Stimulated activated CD4-positive, alpha-beta T cell treated with anti-CD3 and anti-CD28 coated beads, TNF-alpha, amount 100 ng/mL, for 24 hours (primary cell): ENCODE measurements at places on chromosomes 4 and X.

DNA sequence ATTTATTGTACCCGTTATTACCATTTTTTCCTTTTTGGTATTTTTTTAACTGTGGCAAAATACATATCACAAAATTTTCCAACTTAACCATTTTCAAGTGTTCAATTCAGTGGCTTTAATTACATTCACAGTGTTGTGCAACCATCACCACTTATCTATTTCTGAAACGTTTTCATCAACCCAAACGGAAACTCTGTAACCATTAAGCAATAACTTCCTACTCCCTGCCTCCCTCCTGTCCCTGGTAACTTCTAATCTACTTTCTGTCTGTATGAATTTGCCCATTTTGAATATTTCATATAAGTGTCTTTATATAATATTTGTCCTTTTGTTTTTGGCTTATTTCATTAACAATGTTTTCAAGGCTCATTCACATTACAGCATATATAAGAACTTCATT lies 57.4 kb upstream of the MSN start:
- no peak for DNase-seq

DNA sequence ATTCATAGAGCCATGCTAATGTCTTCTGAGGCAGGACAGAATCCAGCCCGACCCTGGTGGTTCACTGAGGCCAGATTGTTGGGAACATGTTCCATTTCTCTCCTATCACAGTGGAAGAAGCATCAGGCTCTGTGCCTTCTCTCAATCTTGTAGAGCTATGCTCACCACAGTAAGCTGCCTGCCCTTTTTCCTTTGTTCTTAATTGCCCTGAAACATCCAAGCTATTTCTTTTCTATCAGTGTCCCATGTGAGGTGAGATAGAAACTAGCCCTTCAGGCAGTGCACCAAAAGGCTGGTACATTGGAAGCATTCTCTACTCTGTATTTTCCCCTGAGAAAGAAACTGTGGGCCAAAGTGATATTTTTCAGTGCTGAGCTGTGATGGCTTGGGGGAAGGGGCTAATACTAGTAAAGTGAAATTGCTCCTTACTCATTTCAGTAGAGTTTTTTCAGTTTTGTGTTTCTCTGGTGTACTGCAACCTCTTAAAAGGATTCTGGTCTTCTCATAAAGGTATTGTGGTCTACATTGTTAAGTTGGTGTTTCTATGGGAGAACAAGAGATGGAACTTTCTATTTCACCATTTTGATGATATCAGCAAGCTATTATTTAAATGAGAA lies 611.2 kb downstream of the RPA4 start:
- no peak for DNase-seq

GRCh38 chr4:81412946-81413495 lies 58.7 kb downstream of the RASGEF1B start:
- DNase-seq, result no peak

DNA sequence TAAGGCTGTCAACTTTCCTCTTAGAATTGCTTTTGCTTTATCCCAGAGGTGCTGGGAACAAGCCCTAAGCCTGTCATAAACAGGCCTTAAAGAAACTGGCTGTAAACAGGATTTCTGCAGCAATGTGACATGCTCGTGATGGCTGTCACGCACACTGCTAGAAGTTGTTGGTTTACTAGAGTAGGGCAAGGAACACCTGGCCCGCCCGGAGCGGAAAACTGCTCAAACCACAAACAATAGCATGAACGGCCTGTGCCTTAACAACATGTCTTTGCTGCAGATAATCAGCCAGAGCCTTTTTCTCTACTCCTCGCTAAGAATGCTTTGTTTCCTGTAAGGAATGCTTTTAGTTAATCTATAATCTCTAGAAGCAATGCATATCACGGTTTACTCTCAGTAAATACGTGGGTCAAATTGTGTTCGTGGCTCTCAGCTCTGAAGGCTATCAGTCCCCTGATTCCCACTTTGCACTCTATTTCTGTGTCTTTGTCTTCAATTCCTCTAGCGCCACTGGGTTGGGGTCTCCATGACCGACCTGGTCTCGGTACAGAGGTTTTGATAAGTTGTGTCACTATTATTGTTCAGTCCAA lies 318.3 kb downstream of the GLUD2 start:
- DNase-seq, result no peak

- no peak for DNase-seq
Observed at GRCh38 chrX:12690646-12691045, 100.6 kb upstream of the PRPS2 start.

DNA sequence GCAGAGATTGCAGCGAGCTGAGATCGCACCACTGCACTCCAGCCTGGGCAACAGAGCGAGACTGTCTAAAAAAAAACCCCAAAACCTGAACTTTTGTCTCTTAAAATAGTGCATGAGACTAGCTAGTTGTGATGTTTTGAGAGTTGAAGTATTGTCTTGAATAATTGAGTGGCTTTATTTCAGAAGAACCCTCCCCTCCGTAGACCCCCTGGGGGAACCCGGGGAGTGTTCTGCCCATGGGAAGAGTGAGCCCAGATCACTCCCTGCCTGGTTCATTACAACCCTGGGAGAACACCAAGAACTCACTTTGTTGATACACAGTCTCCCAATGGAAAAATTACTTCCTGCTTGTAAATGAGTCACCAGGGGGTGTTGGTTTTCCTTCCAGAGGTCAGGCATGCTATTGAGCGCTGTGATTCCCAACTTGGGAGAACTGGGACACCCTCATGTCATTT lies 65.3 kb upstream of the SHISA3 start:
- no peak for DNase-seq

DNA sequence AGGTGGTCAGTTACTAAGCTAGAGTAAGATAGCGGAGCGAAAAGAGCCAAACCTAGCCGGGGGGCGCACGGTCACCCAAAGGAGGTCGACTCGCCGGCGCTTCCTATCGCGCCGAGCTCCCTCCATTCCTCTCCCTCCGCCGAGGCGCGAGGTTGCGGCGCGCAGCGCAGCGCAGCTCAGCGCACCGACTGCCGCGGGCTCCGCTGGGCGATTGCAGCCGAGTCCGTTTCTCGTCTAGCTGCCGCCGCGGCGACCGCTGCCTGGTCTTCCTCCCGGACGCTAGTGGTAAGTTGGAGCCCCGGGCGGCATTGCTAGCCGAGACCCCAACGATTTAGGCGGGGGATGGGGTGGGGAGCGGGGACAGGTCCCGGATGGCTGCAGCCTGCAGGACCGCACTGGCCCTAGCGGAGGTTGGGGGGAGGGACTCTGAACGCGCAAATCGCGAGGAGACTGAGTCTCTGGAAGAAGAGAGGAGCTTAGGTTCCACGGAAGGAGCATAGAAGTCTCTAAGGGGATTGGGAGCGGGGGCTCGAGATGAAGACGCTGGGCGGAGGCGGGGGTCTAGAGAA lies 573 bp downstream of the HTR2C start:
- no peak for DNase-seq

DNA sequence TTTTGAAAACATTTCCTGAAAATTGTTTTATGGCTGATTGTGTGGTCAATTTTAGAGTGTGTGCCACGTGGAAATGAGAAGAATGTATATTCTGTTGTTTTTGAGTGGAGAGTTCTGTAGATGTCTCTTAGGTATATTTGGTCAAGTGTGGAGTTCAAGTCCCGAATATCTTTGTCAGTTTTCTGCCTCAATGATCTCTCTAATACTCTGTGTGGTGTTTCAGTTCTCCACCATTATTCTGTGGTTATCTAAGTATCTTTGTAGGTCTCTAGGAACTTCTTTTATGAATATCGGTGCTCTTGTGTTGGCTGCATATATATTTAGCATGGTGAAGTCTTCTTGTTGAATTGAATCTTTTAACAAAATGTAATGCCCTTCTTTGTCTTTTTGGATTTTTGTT lies 113.3 kb downstream of the LINC00632 start:
- no peak for DNase-seq

DNA sequence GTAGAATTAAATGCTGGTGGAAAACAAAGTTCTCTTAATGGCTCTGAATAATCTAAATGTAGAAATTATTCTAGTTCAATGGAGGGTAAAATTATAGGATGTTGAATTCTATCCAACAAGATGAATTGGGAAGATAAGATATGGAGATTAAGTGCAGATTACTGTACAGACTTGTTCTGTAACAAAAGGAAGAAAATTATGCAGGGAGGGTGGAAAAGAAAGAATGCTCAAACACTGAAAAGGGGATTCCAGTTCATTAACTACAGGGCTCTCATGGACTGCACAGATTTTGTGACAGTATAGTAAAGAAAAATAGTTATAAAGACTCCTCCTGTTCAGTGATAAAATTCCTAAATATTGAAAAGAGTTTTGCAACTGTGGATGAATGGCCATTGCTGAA lies 1794.0 kb upstream of the PCDH7 start:
- no peak for DNase-seq

DNA sequence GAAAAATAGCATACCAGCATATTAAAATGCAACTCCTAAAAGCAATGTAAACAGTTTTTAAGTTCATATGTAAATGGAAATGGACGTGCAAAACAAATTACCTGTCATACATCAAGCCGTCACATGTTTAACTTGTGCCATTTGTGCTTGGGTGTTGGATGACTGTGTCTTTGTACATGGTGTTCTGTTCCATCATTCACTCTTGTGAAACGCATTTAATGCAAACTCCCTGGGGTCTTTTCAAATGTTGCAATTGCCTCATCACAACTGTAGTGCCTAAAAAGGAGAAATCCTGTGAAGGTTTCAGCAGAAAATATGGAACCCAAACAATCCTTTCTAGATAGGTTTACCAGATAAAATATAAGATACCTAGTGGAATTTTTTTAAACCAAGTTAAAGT lies 52.4 kb downstream of the PHOX2B start:
- no peak for DNase-seq

GRCh38 chrX:16212024-16212423 lies 44.7 kb downstream of the MAGEB17 start:
- DNase-seq, result no peak

DNA sequence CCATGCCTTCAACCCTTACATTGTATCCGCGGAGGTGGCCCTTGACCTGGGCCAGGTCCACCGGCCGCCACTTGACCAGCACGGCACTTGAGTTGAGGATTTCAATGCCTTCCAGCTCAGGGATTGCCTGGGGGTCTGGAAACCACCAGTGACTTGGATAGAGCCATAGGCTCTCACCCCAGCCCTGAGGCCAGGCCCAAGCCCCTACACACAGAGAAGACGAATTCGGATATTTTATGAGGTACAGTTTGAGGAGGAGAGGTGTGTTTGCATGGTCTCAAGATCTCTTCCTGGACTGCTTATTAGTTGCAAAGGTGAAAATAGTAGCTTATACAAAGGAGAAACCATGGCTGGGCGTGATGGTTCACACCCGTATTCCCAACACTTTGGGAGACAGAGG lies 20.3 kb downstream of the L1CAM start:
- DNase-seq, result no peak

- DNase-seq, result no peak
Observed at GRCh38 chr4:98861100-98861884, 67.6 kb downstream of the EIF4E start.
